Fibroblast of skin of right biceps (primary cell): ENCODE measurements at places on chromosomes 7 and 10.

DNA sequence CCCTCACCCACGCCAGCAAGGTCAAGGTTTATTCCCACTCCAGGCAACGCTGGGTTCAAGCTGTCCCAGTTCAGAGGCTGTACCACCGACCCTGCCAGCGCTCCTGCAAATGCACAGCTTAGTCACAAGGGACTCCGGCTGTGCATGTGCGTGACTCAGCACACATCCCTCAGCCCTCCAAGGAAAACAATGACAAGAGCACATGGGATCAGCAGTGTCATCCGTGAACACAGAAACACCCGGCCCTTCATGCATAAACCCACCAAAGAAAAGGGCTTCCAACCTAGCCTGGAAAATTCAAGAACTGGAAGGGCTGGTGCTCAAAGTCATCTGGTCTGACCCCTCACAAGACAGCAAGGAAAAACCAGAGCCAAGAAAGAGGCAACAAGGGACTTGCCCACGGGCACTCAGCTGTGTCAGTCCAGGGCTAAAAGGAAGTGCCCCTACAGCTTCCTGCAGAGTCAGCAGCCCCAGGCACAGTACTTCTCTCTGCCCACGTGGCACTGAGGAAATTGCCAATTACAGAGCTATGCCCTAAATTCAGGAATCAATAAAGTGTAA is 106.1 kb downstream of the KCNMA1 start:
- DNase-seq = peak; percentile 93

DNA sequence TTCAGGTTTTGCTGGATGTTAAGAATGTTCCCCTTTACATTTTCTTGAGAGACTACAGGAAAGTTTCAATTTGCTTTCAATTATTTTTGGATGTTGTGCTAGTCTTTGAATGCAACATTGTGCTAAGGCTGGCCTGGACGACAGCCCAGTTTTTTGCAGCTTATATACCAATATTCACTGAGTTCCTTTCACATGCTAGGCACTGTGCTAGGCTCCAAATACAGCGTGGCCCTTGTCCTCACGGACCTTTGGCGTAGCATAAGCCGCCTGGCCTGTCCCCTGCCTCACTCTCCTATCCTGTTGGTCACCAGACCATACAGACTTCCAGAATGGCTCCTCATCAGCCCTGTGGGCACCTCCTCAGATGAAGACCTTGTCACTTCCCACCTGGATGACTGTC is 19.5 kb upstream of the HSPA12A start:
- no peak for DNase-seq

DNA sequence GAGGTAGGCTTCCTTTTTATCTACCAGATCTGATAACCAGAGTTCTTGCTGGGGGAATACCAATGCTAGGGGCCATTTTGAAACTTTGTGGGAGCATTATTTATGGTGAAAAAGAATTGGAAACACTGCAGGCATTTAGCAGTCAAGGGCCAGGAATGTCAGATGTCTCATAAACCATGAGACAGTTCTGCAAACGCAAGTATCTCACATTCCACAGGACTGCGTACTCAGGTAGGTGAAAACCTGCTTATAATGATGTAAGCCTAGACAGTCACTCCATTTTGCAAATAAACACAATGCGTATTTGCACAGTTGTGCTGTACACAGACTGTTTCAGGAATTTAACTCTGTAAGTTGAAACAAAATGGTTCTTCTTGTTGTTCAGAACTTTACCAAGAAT is 33.9 kb downstream of the ECHDC3 start:
- DNase-seq = no peak

GRCh38 chr7:139746652-139747051 is 31.1 kb downstream of the HIPK2 start:
- no peak for DNase-seq

- no peak for DNase-seq
Observed at GRCh38 chr7:100965045-100965722, 4.2 kb upstream of the MUC12 start.

GRCh38 chr7:99469381-99470065 is 3.2 kb upstream of the ZNF789 start:
- DNase-seq = no peak

DNA sequence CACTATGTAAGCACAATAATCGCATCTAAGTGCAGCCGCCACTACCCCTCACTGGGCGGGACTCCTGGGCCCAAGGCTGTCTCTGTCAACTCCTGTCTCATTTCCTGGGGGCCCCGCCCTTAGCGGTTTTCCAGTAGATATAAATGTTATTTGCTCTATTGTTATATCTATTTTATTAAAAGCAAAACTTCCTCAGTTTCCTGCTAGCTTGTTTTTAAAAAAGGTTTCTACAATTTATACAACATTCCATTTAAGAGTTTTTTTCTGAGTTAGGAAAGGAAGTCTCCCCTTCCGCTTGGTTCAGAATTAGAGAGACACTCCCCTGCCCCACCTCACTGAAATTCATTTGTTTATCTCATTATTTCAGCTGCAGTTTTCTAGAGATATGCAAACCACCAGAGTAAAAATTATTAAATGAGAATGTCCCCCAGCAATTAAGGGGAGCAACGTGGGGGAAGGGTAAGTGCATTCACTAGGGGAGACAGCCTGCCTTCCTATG is 82.7 kb downstream of the RAMP3 start:
- DNase-seq = no peak

- DNase-seq = peak; percentile 20
Observed at GRCh38 chr7:71682841-71683781, 551.2 kb downstream of the GALNT17 start.

GRCh38 chr7:116432527-116432916 is 67.0 kb upstream of the CAV2 start:
- DNase-seq = peak; percentile 48

- DNase-seq = no peak
Observed at GRCh38 chr7:83105948-83106347, 56.7 kb downstream of the PCLO start.

DNA sequence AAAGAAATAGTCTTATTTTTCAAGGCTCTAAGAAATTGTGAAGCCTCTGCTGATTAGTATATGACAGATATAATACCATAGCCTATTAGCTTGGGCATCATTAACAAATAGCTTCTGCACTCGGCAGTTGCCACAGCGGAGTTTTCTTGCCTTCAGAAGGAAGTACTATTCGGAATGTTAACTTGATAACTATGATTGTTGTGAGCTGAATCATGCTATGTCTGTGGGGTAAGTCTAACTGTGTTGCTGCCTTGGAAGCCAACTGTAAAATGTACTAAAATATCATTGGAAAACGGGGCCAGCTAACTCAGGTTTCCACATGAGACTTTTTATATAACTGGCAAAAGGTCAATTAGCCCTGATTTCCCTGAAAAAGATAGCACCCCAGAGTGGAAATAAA is 93.2 kb downstream of the TWIST1 start:
- DNase-seq = peak; percentile 92

GRCh38 chr10:78857193-78857592 is 211.6 kb upstream of the ZMIZ1 start:
- DNase-seq = no peak

DNA sequence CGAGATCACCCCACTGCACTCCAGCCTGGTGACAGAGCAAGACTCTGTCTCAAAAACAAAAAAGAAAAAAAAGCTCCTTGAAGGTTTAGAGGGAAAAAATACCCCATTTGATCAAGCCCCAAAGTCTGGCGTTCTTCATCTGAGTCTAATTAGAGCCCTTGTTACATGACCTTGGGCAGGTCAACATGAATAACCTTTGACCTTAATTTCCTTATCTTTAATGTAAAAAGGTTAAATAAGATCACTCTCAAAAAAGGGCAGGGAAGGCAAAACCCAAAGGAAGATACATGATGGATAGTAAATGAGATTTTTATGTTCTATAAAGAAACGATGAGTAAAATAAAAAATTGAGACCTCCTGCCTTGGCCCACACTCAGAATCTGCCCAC is 40.3 kb downstream of the SLC37A3 start:
- DNase-seq = no peak

DNA sequence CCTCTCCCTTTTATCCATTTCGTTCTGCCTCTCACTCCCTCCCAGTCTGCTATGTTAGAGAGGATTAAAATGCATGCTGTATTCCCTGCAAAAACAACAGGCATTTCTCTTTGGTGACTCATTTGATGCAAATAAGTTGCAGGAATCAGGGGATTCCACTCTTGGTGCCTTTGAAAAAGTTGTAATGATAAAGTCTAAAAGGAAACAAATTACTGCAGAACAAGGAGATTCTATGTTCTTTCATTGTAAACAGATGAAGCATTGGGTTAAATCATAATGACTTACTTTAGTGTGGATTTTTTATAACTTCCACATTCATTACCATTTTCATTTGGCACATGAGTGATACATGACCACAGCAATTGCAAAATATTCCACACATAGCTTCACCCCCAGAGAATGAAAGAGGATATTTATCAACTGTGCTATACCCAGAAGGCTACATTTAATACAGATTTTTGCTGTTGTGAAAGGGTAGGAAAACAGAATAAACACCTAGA is 33.4 kb upstream of the ABLIM1 start:
- DNase-seq = peak; percentile 76

- DNase-seq = no peak
Observed at GRCh38 chr10:129786216-129786615, 177.9 kb downstream of the EBF3 start.

DNA sequence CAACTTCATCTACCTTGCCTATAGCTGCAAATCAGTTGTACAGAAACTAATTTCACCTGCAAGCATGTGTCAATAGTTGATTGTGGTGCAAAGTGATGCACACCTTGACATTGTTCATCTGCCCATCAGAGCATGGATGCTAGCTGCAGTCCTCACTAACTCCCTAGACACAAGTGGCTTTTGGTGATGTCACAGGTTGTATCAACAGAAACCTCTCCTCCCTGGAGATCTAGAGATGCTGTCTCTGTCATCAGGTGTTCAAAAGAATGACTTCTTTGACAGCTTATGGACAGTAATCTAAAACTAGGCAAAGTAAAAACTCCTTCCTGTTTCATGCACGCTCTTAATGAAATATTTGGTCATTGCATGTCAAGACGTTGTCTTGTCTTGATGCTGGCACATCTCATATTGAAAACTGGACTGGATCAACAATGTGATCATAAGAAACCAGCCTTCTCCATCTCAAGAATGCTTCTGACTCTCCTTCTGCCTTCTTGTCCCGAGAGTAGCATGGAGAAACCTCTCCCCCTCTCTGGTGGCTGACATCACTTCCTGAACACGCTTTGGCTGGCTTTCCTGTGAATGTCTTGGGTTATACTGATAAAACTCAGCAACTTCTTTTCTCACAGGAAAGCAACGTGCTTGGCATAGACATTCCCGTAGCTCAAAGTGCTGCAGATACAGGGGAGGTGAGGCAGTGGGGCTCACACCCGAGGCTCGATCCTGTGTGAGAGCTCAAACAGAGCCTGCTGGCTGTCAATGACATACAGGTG is 176.2 kb upstream of the CDCA7L start:
- DNase-seq = no peak

- no peak for DNase-seq
Observed at GRCh38 chr7:139407555-139407954, 47.9 kb downstream of the LUC7L2 start.

GRCh38 chr10:33067481-33067880 is 109.5 kb upstream of the ITGB1 start:
- peak; percentile 31 for DNase-seq

DNA sequence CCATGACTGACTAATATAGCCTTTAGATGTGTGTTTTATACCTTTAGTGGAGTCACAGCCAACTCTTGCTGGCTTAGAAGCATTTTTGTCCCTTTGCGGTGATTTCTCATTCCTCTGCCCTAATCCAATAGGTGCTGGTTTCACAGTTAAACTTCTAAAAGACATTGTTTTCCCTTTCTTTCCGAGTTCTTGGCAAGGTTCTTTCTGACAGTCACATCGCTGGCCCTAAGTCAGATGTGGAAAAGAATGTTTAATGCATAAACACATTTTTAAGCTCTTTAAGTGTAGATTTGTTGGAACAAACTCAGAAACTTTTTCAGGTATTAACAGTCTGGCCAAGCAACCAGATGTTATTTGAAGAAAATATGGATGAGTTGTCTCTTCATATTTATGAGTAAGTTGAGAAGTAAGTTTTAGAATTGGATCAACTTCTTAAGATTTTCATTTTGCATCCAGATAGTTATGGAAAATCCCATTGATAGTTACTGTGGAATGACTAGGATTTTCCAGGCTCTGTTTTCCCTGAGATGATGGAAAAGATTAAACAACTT is 4.1 kb downstream of the EPDR1 start:
- no peak for DNase-seq

DNA sequence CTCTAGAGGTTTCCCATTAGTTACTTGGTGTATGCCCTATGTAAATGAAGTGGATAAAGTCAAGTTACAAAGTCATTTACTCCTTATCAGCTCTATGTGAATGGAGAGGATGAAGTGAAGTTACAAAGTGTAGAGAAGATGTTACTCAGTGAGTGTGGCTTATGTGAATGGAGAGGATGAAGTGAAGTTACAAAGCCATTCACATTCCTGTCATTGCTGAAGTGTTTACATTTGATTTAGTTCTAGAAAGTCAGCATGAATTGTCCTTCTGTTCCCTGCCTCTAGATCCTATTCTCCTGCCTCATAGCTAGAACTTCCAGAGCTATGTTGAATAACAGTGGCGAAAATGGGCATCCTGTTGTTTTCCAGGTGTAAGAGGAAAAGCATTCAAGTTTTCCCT is 880.1 kb downstream of the DNAJB9 start:
- DNase-seq = no peak

GRCh38 chr7:158106272-158106671 is 481.4 kb downstream of the PTPRN2 start:
- no peak for DNase-seq

DNA sequence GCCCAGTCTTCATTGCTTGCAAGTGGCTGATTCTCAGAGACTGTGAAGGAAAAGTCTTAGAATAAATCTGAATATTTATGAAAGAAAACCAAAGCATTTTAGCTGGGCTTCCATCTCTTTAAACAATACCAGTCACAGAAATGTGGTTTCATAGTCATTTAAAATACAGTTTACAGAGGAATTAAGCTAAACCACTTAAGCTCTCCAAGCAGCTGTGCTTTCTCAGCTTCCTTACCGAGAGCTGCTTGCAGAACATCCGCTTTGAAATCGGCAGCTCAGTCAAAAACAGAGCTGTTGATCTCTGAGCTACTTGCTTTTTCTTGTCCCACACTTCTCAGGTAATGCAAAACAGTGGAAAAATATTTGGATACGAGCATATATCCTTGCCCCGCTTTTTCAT is 134.5 kb downstream of the DYNC1I1 start:
- no peak for DNase-seq

DNA sequence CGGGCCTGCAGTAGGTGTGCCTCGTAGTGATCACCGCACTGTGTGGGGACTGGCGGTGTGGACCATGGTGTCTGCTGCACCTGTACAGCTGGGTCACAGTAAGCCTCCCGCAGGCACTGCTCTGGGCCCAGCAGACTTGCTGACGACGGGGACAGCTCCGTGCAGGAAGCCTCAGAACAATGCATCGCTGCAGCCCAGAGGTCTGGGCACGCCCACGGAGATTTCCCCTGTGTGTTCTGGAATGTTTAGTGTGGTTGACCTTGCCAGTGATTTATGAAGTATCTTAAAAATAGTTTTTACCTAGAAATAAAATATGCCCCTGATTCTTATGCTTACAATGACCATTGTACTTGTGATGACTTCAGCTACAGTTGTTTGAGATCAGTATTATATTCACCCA is 59.1 kb upstream of the ZNF32 start:
- DNase-seq = peak; percentile 72
